Tibial artery (tissue), 4 donors: ENCODE measurements at places on chromosomes 1 and 21.

GRCh38 chr1:56719171-56719570, 74.1 kb downstream of the PRKAA2 start:
- DNase-seq: no peak

DNA sequence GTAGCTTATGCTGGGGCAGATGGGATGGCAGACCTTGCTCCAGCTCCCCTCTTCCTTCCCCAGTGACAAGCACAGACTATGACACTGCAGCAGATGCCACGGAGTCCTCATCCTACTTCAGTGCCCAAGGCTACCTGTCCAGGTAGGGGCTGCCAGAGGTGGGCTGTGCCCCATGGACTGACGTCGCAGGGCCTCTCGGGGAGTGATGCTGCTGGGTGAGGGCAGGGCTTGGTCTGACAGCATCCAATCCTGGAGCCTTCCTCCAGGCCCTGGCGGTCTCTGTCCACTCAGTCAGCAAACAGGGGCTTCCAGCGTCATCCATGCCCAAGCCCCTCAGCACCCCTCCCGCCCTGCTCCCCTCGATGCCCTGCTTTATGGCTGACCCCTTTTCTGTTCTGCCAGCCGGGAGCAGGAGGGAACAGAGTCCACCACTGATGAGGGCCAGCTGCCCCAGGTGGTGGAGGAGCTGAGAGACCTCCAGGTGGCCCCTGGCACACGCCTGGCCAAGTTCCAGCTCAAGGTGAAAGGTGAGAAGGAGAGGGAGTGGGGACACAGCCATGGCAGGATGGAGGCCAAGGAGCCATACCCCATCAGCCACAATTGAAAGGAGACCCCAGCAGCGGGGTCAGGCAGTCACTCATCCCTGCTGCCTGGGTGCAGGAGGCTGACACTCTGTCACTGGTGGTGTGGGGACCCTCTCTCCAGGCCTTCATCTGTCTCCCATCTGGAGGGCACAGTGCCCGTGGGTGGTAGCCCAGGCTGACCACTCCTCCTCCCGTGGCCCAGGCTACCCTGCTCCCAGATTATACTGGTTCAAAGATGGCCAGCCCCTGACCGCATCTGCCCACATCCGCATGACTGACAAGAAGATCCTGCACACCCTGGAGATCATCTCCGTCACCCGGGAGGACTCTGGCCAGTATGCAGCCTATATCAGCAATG, 73.6 kb downstream of the TRIM11 start:
- DNase-seq: no peak

GRCh38 chr1:196071447-196071846, 536.8 kb downstream of the KCNT2 start:
- no peak for DNase-seq

DNA sequence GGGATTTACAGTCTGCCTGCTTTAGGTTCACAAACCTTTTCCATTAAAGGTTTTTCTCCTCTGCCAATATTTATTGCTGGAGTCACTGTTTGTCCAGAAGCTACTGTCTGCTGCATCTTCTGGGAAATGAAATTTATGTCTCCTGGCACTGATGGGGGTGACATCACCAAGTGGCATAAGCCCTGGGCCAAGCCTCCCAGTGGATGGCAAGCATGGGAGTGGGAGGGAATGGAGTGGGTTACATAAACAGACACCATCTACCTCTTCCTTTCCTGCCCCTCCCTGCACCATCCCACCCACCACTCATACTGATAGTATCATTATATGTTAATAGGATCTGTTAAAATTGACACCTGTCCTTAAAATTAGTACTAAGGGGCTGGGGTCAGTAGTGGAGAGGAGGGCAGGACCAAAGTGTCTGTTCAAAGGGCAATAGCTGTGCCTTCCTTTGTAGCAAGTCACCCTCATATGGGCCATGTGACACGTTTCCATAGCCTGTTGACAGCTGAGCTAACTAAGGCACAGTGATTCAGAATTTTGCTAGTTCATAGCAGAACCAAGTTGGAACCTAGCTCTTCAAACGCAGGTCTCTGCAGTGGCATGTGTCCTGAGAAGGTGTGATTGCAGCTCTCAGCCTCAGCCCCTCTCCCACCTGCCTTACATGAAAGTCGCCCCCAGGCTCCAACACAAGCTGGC, 71.0 kb downstream of the MAB21L3 start:
- no peak for DNase-seq

- DNase-seq: no peak
Measured at GRCh38 chr1:224273641-224274040, 56.3 kb downstream of the NVL start.

- DNase-seq: no peak
Measured at GRCh38 chr1:163999131-163999530, 559.9 kb upstream of the PBX1 start.

GRCh38 chr1:46399307-46399706, 5.2 kb downstream of the FAAH start:
- DNase-seq: no peak

DNA sequence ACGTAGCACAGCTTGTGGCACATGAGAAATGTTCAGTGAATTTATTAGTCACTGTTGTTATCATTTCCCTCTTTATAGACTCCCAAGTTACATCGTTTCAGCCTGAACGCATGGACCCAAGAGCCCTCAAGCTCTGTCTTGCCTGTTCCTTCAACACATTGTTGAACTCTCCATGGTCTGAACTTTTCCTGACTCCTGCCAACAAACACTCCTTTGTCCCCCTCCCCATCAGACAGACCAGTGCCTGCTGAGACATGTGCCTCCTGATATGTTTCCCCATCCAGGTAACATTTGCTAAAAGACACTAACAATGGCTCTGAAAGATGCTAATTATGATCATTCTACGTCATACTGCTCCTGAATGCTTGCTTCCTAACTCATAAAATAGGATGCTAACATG, 108.7 kb upstream of the NFIA start:
- DNase-seq: no peak

DNA sequence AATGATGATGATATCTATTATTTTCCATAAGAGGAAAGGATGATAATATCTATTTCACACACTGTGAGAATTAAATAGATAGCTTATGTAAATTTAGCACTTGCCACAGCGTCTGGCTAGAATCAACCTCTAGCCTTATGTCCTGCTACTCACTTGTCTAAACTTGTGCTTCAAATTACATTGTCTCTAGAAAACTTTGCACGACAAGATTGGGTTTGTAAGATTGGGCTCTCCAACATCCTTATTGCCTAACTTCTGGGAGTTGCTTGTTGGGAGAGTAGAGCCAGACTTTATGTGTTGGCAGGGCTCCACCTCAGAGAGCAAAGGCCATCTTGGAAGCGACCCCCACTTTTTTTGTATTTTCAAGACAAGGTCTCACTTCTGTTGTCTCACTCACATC, 50.0 kb upstream of the POGK start:
- no peak for DNase-seq

DNA sequence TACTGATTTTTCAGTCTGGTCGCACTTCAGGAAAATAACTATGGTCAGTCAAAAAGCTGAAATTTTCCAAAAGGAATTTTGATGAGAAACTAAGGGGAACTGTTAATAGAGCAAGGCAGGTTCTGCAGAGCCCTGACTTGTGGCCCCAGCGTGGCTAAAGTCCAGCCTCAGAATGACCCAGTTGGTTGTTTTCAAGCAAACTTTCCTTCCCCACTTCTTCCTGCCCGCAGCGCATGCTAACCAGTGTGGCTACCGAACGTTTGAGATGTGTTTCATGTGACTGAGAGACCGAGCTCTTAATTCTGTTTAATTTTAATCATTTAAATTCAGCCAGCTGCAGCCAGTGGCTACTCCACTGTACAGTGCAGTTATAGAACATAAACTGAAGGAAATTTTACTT, 6.2 kb upstream of the IL10RB start:
- DNase-seq: no peak

DNA sequence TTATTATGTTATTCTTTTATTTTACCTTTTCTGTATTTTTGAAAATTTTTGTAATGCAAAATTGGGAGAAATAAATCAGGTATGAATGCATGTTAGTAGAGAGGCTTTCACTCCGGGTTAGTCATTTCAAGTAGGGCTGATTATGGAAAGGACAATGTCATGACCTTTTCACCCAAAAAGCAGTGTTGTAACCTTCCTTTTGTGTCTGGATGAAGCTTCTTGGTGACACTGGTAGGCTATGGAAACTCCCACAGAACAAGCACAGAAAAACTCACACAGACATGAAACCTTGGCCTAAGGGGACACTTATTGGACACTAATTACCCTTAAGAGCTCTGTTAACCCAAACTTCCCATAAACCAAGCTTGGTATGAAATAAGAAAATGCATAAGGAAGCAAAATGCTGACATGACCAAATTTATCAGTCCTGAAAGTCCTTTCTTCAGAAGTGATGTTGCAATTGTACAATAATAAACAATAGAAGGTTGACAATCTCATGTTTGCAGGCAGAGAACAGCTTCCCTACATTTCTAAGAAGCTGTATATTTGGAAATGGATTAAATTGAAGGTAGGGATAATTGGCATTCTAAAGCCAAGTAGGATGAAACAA, 70.0 kb upstream of the KCNJ15 start:
- DNase-seq: no peak
